NCI-H187 (cell line): ENCODE measurements at places on chromosomes 5 and 9.

DNA sequence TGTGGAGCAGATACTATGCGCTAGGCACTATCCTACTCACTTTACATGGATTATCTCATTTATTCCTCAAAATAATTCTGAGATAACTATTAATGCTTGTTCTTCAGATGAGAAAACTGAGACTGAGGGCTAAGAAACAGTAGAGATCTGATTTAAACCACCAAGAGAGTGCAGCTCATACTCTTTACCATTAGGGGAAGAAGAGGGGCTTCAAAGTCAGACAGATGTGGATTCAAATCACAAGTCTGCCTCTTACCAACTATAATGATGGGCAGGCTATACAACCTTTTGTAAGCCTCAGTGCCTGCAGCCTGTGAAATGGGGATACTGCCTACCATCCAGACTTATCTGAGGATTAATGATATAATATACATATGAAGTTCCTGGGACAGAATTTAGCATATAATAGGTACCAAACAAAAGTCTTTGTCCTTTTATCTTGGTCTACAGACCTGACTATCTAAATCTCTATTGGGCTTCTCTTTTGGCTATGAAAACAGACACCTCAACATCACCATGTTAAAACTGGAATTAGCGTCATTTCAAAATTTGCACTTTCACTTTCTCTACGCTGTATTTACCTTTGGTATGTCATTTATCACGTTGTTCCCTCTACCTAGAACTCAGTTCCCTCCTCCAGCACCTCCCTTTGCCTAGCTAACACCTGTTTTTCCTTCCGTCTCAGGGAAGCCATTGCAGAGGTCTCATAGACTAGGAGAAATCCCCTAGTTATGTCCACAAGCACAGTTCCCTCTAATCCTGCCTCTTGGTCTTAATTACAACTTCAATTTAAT is 13.8 kb upstream of the TMEM267 start:
- DNase-seq, result no peak

GRCh38 chr5:72363166-72363802 is 43.1 kb downstream of the PTCD2 start:
- DNase-seq, result no peak

- DNase-seq, result no peak
These were observed 29.5 kb downstream of the TPPP start for GRCh38 chr5:663436-664342.

GRCh38 chr5:6480133-6481051 is 31.7 kb downstream of the UBE2QL1 start:
- no peak for DNase-seq

DNA sequence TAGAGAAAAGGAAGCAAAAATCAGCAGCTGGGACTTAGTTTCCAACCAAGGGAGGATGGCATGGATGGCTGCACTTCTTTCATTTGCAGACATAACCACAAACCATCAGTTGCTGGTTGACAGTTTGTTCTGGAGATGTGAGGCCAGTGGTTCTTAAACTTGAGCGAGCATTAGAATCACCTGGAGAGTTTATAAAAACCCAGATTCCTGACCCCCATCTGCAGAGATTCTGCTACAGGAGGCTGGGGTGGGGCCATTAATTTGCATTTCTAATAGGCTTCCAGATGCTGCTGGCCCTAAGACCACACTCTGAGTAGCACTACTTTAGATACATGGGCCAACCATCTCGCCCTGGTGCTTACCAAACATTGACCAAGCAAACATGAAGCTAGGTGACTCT is 60.8 kb downstream of the MARCHF3 start:
- no peak for DNase-seq

- DNase-seq, result no peak
These were observed 150.1 kb upstream of the SLC27A6 start for GRCh38 chr5:128815201-128815600.
